ENCODE measurements at places on chromosomes 4 and X.
A peak's percentile ranks its signal among the peaks of the same experiment; 100 is the strongest.

DNA sequence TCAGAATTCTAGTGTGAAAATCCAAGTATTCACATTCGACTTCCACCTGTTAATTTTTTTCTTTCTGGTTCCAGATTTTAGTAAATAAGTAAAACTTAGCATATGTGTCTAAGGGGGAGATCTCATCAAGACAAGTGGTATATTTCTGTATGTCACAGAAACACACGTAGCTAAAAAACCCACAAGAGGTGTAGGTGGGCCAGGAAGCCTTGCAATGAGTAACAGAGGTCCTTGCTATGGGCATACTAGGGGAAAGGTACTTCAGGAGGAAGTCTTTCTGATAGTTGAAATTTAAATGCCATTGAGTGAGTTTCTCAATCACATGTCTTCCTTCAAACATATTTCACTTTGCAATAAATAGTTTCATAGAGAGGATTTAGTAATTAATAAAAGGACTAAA lies 315.8 kb downstream of the MID1IP1 start:
- DNase-seq = no peak

GRCh38 chr4:39427520-39428114 lies 20.9 kb downstream of the KLB start:
- DNase-seq = peak; percentile 48

- no peak for DNase-seq
Observed at GRCh38 chr4:67886281-67886680, 2.5 kb upstream of the TMPRSS11D start.

DNA sequence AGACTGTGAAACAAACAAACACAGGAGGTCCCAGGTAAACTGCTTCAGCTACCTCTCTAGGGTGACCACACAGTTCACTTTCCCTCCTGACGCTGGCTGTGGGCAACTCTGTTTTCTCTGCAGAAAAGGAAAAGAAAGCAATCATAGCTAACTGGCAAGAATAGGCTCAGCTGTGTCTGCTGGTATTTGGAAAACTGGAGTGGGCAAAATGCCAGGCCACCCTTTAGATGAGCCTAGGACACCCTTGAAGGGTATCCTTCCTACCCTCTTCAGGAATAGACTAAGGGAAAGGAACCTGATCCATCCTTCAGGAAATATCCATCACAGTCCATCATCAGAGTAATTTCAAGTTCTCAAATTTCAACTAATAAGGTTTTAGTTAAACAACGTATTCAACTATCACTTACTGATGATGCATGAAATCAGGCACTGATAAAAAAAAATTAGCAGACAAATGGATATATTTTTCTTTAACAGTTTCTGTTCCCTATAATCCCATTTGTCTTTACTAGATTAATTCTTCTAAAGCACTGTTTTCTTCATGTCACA lies 60.9 kb downstream of the CAMK2D start:
- DNase-seq = peak; percentile 11

DNA sequence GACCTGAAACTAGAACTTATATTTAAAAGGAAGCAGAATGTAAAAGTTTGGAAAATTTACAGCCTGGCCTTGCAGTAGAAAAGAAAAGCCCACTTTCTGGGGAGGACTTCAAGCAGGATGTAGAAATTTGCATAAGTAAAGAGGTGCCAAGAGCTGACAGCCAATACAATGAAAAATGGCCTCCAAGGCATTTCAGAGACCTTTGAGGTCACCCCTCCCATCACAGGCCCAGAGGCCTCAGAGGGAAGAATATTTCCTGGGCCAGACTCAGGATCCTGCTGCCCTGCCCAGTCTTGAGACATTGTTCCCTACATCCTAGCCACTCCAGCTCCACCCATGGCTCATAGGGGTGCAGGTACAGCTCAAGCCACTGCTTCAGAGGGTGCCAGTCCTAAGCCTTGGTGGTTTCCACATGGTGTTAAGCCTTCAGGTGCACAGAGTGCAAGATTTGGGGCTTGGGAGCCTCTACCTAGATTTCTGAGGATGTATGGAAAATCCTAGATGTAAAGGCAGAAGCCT lies 518.9 kb upstream of the INTU start:
- DNase-seq = no peak
